GM23338 (cell line): ENCODE measurements at places on chromosomes 11 and 22. TPM values are rescaled to one million over a fixed set of nuclear protein-coding genes. Genes with fewer than 3 reads are reported as not detected.

The SOX10 gene
- 2.1 and 2.3 TPM in 2 replicates for total RNA-seq

The LIF gene
- total RNA-seq, result 3.6 and 5.9 TPM in 2 replicates

The NLRP10 gene
- 2.7 and 4.3 TPM in 2 replicates for total RNA-seq

The UPK2 gene
- total RNA-seq, result not detected in 2 replicates

The CNTF gene
- 1.8 and 1.9 TPM in 2 replicates for total RNA-seq

The CALCA gene
- total RNA-seq, result 1.9 and 2.6 TPM in 2 replicates

The CST6 gene
- 4.2 and 5.9 TPM in 2 replicates for total RNA-seq

The MMP10 gene
- total RNA-seq, result 0.10 and 0.31 TPM in 2 replicates

The TSPAN32 gene
- not detected in 2 replicates for total RNA-seq

GRCh38 chr11:128345316-128345715 lies 242.0 kb downstream of the ETS1 start:
- DNase-seq, result no peak

- no peak for DNase-seq
Observed at GRCh38 chr22:42418811-42419242, 13.4 kb downstream of the NFAM1 start.

DNA sequence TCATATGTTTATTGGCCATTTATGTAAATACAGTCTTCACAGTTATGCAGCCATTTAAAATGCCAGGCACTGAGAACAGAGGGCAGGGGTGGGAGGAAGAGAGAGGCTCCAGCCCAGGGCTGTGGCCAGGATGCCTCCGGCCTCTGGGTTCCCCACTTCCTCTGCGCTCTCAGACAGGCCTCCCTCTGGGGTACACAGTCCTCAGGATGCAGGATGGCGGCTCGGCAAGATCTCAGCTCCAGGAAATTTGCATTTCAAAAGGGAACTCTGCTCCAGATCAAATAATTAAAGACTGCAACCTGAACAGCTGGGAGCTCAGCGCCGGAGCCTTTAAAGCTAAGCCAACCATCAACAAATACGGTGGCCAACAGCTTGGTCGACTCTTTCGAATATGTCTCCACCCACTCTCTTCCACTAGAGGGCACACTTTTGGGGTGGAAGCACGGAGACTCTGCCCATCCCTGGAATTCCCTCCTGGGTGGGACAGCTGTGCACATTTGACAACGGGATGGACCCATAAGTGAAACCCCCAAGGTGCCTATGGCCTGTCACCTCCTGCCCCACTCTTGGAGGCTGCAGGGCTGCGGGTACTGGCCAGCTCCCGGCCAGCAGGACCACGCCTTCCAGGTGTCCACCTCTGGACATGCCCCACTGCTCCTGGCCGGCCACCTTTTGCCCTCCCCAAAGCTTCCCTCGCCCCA lies 1044.7 kb downstream of the BRD1 start:
- no peak for DNase-seq

GRCh38 chr11:78985663-78986062 lies 411.0 kb upstream of the NARS2 start:
- no peak for DNase-seq

DNA sequence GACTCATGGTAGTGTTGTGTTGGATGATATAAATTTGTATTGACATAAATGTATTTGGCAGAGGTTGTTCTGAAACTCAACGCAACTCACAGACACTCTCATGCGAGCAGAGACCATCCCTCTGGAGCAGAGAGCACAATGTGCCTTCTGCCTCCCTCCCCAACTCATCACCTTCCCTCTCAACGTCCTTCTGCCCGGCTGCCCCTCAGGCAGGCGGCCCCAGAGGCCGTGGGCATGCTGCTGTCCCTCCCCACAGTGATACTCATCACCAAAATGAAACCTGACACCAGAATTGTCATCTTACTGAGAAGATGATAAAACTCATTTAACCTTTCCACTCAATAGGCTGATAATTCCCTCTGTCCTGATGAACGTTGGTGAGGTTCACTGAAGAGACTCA lies 260.6 kb downstream of the ETS1 start:
- DNase-seq, result no peak

- no peak for DNase-seq
Observed at GRCh38 chr22:45575607-45576272, 73.1 kb downstream of the FBLN1 start.

DNA sequence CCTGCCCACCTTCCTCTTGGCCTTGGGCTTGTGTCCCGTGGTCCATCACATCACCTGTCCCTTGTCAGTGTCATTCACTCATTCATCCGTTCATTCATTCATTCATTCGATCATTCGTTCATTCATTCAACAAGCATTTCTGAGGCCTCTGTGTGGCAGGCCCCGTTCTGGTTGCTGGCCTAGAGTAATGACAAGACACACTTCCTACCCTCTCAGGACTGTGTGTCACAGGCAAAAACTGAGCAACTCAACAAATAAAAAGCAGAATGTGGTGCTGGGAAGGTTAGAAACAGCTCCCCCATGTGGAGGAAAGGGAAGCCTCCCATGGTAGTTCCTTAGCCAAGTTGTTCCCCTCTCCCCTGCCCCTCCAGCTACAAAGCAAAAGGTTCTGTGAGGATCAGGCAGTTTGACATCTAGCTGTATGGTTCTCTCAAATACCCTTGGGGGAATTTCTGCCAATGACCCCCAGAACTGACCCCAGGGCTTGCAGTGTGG lies 1.6 kb upstream of the OMP start:
- peak; percentile 74 for DNase-seq

GRCh38 chr22:36343720-36344105 lies 44.1 kb downstream of the MYH9 start:
- no peak for DNase-seq

- no peak for DNase-seq
Observed at GRCh38 chr11:16171882-16172281, 184.5 kb downstream of the SOX6 start.
